ENCODE measurements at places on chromosomes 5 and 9. TPM values are rescaled to one million over a fixed set of nuclear protein-coding genes. Genes with fewer than 3 reads are reported as not detected.
A peak's percentile ranks its signal among the peaks of the same experiment; 100 is the strongest.

DNA sequence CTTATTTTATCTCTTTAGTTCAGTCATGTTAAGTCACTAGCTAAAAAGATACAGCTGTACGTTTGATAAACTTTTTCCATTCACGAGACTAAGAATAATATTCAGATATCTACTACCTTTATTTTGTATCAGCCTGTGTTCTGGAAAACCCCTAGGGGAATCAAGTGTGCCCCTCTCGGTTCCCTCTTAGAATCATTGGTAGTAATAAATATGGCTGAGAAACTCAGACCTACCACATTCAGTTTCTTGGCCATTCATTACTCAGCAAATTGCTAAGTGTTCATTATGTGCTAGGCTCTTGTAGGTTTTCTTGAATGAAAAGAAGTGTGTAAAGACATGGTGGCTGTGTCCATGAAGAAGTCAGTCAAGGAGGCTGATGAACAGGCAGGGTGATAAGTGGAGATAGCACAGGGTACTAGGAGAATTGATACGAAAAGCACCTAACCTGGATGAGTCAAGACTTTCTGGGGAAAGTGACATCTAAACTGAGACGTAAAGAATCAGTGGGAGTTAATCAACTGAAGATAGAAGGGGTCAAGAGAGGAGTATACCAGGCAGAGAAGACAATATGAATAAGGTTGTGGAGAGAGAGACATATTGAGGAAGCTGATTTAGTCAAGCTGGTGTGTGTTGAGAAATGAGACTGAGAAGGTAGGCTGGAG lies 86.2 kb downstream of the CSNK1G3 start:
- DNase-seq: no peak
- H3K36me3 ChIP-seq: peaks cover 6% of the 10 kb centered on the region
- no peak overlapping the region for H3K27ac ChIP-seq
- peaks cover 5% of the 10 kb centered on the region for H3K4me1 ChIP-seq
- H3K27me3 ChIP-seq: no peaks in the 10 kb centered on the region

GRCh38 chr5:134584662-134585061 lies 48.0 kb downstream of the SAR1B start:
- no peak overlapping the region for H3K27ac ChIP-seq
- H3K36me3 ChIP-seq: peaks cover 5% of the 10 kb centered on the region
- H3K4me3 ChIP-seq: no peak overlapping the region
- no peak for DNase-seq
- no peaks in the 10 kb centered on the region for H3K27me3 ChIP-seq

- no peak overlapping the region for H3K4me3 ChIP-seq
- H3K4me1 ChIP-seq: no peaks in the 10 kb centered on the region
- H3K36me3 ChIP-seq: no peaks in the 10 kb centered on the region
- no peaks in the 10 kb centered on the region for H3K27me3 ChIP-seq
- no peak for DNase-seq
Observed at GRCh38 chr5:96517295-96517694, 84.2 kb upstream of the PCSK1 start.

GRCh38 chr5:68369457-68370125 lies 154.0 kb downstream of the PIK3R1 start:
- no peak for DNase-seq
- no peaks in the 10 kb centered on the region for H3K27me3 ChIP-seq
- H3K36me3 ChIP-seq: no peaks in the 10 kb centered on the region
- no peak overlapping the region for H3K27ac ChIP-seq

- H3K27me3 ChIP-seq: no peaks in the 10 kb centered on the region
- peak overlapping the region; percentile 68 for H3K27ac ChIP-seq
- H3K36me3 ChIP-seq: no peaks in the 10 kb centered on the region
- H3K4me3 ChIP-seq: no peak overlapping the region
- no peak for DNase-seq
Observed at GRCh38 chr5:151627650-151628049, 36.5 kb upstream of the FAT2 start.

DNA sequence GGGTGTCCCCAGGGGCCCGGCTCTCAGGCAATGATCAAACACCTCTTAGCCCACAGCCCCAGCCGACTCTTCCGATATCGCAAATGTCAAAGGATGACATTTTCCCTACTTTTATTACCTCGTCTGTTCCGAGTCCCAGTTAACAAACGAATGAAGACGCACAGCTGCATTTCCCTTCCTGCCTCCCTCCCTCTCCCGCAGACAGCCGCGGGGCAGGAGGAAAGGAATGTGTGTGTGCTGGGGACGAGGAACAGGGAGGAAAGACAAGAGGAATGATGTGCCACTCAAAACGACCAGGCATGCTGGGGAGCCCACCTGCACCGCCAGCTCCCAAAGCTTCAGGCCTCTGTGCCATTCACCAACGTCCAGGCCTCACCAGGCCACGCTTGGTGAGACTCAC lies 125.9 kb upstream of the SARDH start:
- no peak overlapping the region for H3K27ac ChIP-seq
- no peaks in the 10 kb centered on the region for H3K27me3 ChIP-seq
- peaks cover 19% of the 10 kb centered on the region for H3K4me1 ChIP-seq
- H3K36me3 ChIP-seq: peaks cover 6% of the 10 kb centered on the region
- no peak for DNase-seq

DNA sequence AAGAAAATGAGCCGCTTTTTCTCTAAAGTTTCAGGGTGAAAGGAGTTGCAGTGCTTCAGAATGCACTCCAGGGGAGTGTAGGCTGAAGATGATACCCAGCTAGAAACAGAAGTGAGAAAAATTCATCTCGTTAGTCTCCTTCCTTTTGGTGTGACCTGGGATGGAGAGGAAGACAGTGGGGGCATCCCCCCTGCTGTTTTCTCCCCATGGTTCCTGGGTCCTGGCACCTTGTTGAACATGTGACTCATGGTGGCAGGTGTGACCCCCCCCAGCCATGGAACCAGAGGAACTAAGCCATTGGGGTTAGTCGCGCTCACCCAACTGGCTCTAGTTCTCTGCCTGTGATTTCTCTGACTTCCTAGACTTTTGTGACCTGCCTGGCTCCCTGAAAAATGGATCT lies 424.6 kb downstream of the CSNK1G3 start:
- no peaks in the 10 kb centered on the region for H3K27me3 ChIP-seq
- no peaks in the 10 kb centered on the region for H3K4me1 ChIP-seq
- no peak overlapping the region for H3K27ac ChIP-seq

DNA sequence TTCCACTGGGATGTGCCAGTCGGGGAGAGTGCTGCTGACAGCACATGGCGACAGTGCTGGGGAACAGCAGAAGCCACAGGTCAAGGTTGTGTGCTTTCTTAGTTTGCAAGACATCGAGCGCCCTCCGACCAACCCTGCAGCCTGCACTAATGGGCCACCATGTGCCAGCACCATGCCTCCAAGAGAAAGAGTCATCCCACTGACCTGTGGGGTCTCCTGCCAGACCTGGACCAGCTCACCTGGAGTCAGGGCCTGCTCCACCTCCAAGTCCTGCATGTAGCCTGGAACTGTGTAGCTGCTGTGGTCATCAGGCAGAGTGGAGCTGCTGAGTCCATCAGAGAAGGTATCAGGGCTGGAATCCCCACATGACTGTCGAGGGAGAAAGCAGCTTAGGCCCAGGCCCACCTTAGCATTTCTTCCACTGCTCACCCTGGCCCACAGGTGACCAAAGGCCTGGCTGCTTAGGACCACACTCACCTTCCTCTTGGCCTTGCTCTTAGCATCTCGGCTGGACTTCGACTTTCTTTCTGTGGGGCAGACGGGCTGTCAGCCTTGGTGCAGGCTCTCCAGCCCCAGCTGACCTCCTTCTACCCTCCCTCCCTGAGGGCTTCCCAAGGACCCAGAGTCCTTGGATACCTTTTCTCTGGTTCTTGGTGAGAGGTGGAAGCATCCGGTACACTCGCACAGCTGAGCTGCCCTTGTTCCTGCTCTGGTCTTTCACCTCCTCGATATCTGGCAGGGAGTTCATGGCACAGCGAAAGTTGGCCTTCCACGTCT lies 4.1 kb downstream of the IRF1 start:
- peak overlapping the region; percentile 89 for H3K4me3 ChIP-seq
- no peak for DNase-seq
- peak overlapping the region; percentile 99 for H3K27ac ChIP-seq
- peaks cover 65% of the 10 kb centered on the region for H3K36me3 ChIP-seq

- peaks cover 64% of the 10 kb centered on the region for H3K4me1 ChIP-seq
- H3K4me3 ChIP-seq: peak overlapping the region; percentile 81
- H3K36me3 ChIP-seq: peaks cover 13% of the 10 kb centered on the region
- H3K27ac ChIP-seq: peak overlapping the region; percentile 84
- peak; percentile 17 for DNase-seq
Observed at GRCh38 chr5:7869474-7870136, 657 bp downstream of the MTRR start.

- H3K36me3 ChIP-seq: no peaks in the 10 kb centered on the region
- no peak overlapping the region for H3K27ac ChIP-seq
- no peak for DNase-seq
- H3K4me1 ChIP-seq: no peaks in the 10 kb centered on the region
Observed at GRCh38 chr5:121273833-121274433, 577.7 kb upstream of the FTMT start.

DNA sequence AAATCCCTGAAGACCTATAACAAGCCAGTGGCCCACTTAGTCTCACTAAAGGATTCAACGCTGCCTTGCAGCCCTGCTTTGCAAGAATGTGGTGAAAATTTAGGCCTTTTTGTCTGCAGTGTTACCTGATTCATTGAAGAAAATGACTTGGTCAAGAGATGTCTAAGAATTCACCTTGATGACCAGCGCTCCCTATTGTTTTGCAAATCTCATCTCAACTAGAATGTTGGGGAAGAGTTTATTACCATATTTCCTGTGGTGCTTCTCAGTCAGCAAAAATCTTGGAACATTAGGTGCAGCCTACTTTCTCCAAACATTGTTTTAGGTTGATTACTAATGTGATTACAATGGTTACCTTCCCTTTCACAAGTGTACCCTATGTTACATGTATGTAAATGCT lies 53.5 kb downstream of the PLK2 start:
- no peaks in the 10 kb centered on the region for H3K36me3 ChIP-seq
- no peaks in the 10 kb centered on the region for H3K27me3 ChIP-seq
- H3K4me3 ChIP-seq: no peak overlapping the region
- peaks cover 9% of the 10 kb centered on the region for H3K4me1 ChIP-seq
- H3K27ac ChIP-seq: no peak overlapping the region

- peaks cover 24% of the 10 kb centered on the region for H3K4me1 ChIP-seq
- H3K36me3 ChIP-seq: no peaks in the 10 kb centered on the region
- H3K4me3 ChIP-seq: no peak overlapping the region
- H3K27ac ChIP-seq: no peak overlapping the region
Observed at GRCh38 chr5:175475248-175475647, 3.1 kb upstream of the SFXN1 start.

GRCh38 chr5:64505769-64506566 lies at the start of gene RGS7BP:
Gene RGS7BP (plus strand): TSS chr5:64506015. CDS start chr5:64506625, 610 bp downstream.
- peak; percentile 40 for DNase-seq
- H3K27me3 ChIP-seq: peaks cover 55% of the 10 kb centered on the region
- H3K27ac ChIP-seq: peak within 1 kb of the TSS; percentile 73

GRCh38 chr9:132506977-132507669 lies 75.3 kb upstream of the BARHL1 start:
- DNase-seq: no peak
- H3K27me3 ChIP-seq: peaks cover 51% of the 10 kb centered on the region
- H3K27ac ChIP-seq: no peak overlapping the region
- H3K4me1 ChIP-seq: no peaks in the 10 kb centered on the region

DNA sequence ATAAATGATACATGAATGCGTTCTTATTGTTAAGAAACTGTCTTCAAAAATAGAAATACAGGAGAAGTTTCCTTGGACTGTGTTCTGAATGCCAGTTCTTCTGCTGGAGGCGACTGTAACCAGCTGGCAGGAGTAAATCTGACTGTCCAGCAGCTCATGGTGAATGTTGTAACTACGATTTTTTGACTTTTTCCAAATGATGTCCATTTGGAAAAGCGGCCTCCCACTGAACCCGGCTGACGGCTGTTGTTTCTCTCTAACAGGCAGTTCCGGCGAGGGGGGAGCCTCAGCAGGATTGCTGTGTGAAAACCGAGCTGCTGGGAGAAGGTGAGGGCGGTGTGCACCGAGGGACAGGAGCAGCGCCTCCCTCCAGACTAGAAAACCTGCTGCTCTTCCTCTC lies 91.9 kb downstream of the EHMT1 start:
- H3K27ac ChIP-seq: no peak overlapping the region
- H3K4me3 ChIP-seq: no peak overlapping the region
- H3K27me3 ChIP-seq: no peaks in the 10 kb centered on the region
- no peak for DNase-seq
- peaks cover 47% of the 10 kb centered on the region for H3K4me1 ChIP-seq

DNA sequence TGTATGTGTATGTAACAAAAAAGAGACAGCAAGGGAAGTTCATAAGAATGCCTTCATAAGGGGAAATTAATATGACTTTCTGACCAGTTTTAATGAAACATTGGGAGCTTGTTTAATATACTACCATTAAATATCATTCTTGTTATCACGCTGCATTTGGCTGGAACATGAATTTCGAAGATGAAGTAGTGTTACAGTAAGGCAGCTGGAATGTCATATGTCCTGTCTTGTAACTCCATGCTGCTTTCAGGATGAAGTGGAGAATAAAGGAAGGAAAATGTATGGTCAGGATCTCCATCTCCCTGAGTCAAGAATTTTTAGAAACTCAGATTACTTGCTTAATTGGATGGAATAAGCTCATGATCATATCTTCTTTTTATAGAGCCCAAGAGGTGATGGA lies 61.5 kb upstream of the DMAC1 start:
- H3K4me1 ChIP-seq: no peaks in the 10 kb centered on the region
- DNase-seq: no peak
- no peaks in the 10 kb centered on the region for H3K27me3 ChIP-seq
- no peak overlapping the region for H3K4me3 ChIP-seq

GRCh38 chr5:67880511-67880805 lies 335.1 kb upstream of the PIK3R1 start:
- no peaks in the 10 kb centered on the region for H3K36me3 ChIP-seq
- H3K27me3 ChIP-seq: no peaks in the 10 kb centered on the region
- no peak overlapping the region for H3K4me3 ChIP-seq
- peaks cover 3% of the 10 kb centered on the region for H3K4me1 ChIP-seq
- DNase-seq: no peak
- H3K27ac ChIP-seq: peak overlapping the region; percentile 64

DNA sequence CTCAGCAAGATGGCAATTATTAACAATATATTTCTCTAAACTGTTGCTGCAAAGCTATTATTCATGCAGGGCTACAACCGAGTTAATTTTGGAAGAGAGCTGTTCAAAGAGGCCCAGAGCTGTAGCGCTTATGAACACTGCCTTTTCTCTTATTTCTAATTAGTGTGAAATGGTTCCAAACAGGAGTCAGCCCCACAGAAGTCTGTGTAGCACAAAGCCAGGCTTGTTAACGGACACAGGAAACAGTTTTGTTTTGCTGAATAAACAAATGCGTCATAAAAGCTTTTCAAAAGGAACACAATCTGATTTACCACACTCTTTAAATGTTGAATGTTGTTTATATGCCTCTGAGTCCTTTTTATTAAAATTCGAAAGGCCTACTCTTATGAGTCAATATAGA lies 396.5 kb downstream of the ANXA1 start:
- H3K4me1 ChIP-seq: no peaks in the 10 kb centered on the region
- no peak overlapping the region for H3K4me3 ChIP-seq
- no peak overlapping the region for H3K27ac ChIP-seq
- H3K36me3 ChIP-seq: no peaks in the 10 kb centered on the region
- no peak for DNase-seq

The IL33 gene
- 27.1 TPM for total RNA-seq

The ANKRD55 gene
- 0.27 TPM for total RNA-seq

The C8G gene
- 3.6 TPM for total RNA-seq

The NLN gene
- total RNA-seq: 12.4 TPM

The JAKMIP2 gene
- 0.41 TPM for total RNA-seq

The CORO2A gene
- total RNA-seq: 0.14 TPM

The TMEM174 gene
- total RNA-seq: not detected

The FRMD3 gene
- total RNA-seq: 131 TPM

The S100Z gene
- not detected for total RNA-seq

The IL4 gene
- total RNA-seq: not detected

The SLC6A18 gene
- not detected for total RNA-seq

The NR4A3 gene
- total RNA-seq: 6.2 TPM

The COL15A1 gene
- total RNA-seq: 45.4 TPM

The FOXD4L6 gene
- total RNA-seq: not detected

The IFNA17 gene
- not detected for total RNA-seq

The CBY3 gene
- not detected for total RNA-seq

Measured in left ventricle myocardium inferior (tissue), 1 donor.